ENCODE measurements at places on chromosomes 6 and 20.

DNA sequence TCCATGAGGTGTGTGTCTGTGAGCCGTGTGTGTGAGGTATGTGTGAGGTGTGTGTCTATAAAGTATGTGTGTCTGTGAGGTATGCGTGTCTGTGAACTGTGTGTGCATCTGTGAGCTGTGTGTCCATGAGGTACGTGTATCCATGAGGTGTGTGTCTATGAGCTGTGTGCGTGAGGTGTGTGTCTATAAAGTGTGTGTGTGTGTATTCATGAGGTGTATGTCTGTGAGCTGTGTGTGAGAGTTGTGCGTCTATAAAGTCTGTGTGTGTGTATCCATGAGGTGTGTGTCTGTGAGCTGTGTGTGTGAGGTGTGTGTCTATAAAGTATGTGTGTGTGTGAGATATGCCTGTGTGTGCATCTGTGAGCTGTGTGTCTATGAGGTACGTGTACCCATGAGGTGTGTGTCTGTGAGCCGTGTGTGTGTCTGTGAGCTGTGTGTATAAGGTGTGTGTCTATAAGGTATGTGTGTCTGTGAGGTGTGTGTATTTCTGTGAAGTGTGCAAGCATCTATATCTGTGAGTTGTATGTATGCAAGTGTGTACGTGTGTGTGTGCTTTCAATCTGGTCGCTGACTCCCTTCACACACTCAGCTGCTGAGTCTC, 91.9 kb upstream of the FOXP4 start:
- no peak for DNase-seq

- no peak for DNase-seq
Measured at GRCh38 chr20:50405235-50405914, 104.8 kb upstream of the PTPN1 start.

DNA sequence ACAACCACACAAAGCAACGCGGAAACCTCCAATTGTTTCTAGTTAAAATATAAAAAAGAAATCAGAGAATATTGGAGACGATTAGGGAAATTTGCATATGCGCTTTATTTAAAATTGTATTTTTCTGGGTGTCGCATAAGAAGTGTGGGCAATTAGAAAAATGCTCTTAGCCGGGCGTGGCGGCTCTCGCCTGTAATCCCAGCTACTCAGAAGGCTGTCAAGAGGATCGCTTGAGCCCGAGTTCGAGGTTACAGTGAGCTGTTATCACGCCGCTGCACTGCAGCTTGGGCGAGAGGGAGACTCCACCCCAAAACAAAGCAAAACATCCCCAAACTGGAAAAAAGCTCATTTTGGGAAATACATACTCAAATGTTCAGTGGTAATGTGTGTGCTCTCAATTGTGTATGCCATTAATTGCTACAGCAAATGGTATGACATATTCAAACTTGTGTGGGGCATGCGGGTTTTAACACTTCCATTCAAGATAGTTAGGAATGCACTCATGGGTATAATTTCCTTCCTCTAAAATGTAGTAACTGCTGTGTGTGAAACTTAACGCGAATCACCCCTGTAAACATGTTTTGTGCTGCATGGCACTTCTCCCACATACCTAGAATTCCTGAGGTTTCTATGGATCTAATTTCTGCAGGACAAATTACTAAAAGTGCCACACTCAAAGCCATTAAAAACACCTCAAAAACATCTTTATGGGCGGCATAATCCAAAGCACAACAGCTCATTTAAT, 54.7 kb upstream of the HFE start:
- peak; percentile 86 for DNase-seq

DNA sequence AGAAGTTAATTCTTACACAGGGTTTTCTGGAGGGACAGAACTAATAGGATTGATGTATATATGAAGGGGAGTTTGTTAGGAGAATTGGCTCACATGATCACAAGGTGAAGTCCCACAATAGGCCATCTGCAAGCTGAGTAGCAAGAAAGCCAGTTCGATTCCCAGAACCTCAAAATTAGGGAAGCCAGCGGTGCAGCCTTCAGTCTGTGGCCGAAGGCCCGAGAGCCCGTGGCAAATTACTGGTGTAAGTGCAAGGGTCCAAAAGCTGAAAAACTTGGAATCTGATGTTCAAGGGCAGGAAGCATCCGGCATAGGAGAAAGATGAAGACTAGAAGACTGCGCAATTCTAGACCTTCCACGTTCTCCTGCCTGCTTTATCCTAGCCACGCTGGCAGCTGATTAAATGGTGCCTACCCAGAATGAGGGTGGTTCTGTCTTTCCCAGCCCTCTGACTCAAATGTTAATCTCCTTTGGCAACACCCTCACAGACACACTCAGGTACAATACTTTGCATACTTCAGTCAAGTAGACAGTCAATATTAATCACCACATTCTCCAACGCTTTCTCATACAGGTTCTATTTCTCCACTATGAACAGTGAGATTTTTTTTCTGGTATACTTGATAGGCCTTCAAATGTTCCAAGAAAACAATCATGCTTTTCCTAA, 357.0 kb downstream of the LAMA2 start:
- DNase-seq = no peak

DNA sequence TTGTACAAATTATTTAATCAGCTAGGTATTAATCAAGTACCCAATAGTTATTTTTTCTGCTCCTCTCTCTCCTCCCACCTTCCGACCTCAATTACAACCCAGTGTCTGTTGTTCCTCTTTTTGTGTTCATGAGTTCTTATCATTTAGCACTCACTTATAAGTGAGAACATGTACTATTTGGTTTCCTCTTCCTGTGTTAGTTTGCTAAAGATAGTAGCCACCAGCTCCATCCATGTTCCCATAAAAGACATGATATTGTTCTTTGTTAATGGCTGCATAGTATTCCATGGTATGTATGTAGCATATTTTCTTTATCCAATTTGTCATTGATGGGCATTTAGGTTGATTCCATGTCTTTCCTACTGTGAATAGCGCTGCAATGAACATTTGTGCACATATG, 652.8 kb upstream of the CITED2 start:
- no peak for DNase-seq
